Ecto neural progenitor cell (in vitro differentiated cells): ENCODE measurements at places on chromosomes 5 and 9.

GRCh38 chr5:119353686-119354366 lies 2.0 kb upstream of the TNFAIP8 start:
- DNase-seq, result no peak

DNA sequence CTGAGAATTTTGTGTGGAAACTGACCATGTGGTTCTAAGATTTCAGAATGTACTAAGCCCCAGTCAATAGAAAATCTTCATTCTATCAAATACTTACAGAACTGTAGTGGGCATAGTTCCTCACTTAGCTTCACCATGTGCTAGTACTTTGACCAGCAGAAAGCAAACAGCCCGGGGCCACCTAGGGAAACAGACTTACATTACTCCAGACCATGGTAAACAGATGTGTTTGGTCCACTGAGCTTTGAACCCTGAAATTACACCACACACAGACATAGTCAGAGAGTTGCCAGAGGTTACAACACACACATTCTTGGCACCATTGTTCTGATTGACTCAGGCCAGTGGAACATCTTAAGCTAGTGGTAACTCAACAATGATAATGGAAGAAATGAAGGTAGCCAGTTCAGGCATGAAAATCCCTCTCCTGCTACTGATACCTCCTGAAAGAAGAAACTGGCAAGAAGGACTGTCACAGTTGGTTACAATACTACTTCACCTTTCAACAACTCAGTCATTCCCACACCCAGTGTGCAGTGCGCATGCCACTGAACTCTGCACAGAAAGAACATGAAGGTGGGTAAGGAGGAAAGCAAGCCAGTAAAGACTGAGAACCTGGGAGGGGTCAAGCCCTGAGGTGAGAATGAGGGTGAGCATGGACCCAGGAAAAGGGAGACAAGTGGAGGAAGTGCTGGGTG lies 18.7 kb upstream of the LECT2 start:
- no peak for DNase-seq

GRCh38 chr5:13704396-13704795 lies 240.1 kb downstream of the DNAH5 start:
- DNase-seq, result no peak

DNA sequence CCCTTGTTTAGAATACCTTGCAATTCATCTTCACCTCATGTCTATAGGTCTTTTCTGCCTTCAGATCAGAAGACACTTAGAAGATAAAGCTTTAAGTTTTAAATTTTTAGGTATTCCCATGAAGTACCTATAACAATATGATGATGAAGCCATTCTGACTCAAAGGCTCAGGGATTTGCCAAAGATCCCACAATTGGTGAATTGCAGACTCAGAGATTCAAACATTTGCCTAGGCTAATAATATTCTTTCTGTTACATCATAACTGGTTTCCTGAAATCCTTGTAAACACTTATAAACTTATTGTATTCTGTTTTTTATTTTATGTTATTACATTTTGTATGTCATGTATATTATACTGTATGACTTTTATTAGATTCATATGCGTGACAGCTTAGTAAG lies 62.8 kb upstream of the ZFAND5 start:
- no peak for DNase-seq

GRCh38 chr9:109164042-109164441 lies 3.0 kb downstream of the FRRS1L start:
- no peak for DNase-seq

GRCh38 chr9:117028103-117028858 lies 341.2 kb downstream of the TRIM32 start:
- DNase-seq, result no peak

DNA sequence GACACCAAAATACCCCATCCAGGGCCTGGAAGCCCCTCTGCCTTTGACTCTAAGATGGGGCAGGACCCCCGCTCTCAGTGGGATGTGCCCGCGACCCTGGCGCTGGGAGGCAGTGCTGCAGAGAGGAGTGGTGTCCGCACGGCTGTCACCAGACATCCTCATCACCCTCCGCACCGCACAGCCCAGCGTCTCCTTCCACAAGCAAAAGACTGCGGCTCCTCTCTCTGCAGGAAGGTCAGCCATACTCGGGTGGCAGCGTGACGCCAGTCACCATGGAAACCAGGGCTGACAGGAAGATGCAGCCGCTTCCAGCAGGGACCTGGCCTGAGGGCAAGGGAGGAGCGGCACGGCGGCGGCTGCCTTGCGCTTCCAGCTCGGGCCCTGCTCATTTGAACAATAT lies 17.1 kb upstream of the SLC6A3 start:
- DNase-seq, result no peak

GRCh38 chr9:14179449-14179848 lies 134.5 kb downstream of the NFIB start:
- no peak for DNase-seq

DNA sequence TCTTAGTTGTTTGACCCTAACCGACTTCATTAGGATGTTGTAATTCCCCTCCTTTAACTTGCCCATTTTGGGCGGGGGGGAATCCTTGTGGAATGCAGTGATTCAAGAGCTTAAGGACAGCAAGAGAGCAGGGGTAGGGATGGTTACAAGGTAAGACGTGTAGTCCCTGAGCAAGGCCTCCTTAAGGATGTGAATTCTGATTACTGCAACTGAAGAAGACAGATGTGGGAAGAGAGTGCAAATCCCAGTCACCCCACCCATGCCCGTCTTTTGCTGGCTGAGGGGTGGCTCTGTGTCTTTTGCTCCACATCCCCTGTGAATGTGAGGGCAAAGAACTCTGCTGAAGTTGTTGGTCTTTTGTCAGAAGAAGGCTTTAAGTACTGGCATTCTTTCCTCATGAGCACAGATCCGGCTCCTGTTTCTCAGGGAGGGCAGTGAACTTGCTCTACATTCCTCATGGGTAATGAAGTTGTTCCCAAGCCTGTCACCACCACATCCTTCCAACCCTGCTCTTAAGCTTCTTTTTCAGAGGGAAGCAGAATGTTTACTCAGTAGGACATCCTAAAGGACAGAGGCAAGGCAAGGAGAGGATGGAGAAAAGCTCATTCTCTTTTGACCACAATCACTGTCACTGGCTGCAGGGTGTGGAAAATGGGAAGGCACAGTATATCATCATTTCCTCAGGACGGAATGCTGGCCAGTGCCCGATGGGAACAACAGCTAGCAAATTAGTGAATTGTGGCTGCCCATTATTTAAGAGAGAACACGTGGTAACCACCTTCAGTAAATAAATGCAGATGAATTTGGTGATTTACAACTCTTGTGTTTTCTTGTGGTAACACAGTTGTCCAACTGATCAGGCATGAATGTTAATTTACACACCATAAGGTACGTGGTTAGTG lies 61.5 kb downstream of the RAI14 start:
- no peak for DNase-seq

- DNase-seq, result no peak
Measured at GRCh38 chr9:137710704-137711103, 91.9 kb downstream of the EHMT1 start.

DNA sequence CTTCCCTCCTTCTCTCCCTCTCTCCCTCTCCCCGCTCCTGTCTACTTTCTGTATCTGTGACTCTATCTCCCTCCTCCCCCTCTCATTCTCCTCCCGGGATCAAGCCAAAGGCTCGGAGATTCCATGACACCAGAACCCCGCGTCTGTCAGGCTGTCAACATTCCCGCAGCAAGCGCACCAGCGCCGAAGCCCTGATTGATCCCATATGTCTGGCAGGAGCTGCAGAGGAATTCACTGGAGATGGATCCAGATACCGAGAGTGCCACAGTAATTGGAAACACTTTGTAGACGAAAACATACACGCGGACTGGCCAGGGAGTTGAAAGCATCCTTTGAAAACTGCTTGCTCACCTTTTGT lies 300 bp upstream of the SVEP1 start:
- DNase-seq, result peak; percentile 58

GRCh38 chr5:64622991-64623390 lies 67.3 kb upstream of the SHISAL2B start:
- DNase-seq, result no peak

GRCh38 chr9:106897751-106898150 lies 34.8 kb downstream of the ZNF462 start:
- DNase-seq, result no peak

- no peak for DNase-seq
Measured at GRCh38 chr5:37740331-37741066, 99.3 kb downstream of the GDNF start.

DNA sequence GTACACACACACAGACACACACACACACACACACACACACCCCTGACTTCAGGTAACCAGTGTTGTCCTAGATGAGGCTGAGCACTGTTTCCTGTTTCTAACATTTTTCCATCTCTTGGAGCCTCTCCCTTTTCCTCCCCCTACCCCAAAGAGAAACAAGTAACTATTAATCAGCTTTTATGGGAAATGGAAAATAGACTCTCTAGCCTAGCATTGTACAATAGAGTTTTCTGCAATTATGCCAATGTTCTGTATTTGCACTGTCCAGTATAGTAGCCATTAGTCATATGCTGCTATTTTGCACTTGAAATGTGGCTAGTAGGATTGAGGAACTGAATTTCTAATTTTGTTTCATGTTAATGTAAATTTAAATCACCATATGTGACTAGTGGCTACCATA lies 33.1 kb downstream of the RAB3C start:
- DNase-seq, result no peak

DNA sequence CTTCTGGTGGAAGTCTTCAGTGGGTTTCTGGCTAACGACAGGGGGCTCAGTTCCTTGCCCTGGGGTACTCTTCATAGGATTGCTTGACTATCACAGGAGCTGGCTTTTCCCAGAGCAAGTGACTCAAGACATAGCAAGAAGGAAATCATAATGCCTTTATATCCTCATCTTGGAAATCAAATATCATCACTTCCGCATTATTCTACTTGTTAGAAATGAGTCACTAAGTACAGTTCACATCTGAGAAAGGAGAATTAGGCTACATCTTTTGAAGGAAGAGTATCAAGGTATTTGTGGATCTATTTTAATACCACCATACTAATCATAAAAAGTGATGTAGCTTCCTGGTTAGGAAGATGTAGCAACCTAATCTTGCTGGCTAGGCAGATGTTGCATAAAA lies 148.2 kb upstream of the RAI14 start:
- DNase-seq, result no peak

- no peak for DNase-seq
Measured at GRCh38 chr9:33787839-33788238, 7.5 kb upstream of the PRSS3 start.

- no peak for DNase-seq
Measured at GRCh38 chr5:113510836-113511451, 2.5 kb upstream of the YTHDC2 start.

DNA sequence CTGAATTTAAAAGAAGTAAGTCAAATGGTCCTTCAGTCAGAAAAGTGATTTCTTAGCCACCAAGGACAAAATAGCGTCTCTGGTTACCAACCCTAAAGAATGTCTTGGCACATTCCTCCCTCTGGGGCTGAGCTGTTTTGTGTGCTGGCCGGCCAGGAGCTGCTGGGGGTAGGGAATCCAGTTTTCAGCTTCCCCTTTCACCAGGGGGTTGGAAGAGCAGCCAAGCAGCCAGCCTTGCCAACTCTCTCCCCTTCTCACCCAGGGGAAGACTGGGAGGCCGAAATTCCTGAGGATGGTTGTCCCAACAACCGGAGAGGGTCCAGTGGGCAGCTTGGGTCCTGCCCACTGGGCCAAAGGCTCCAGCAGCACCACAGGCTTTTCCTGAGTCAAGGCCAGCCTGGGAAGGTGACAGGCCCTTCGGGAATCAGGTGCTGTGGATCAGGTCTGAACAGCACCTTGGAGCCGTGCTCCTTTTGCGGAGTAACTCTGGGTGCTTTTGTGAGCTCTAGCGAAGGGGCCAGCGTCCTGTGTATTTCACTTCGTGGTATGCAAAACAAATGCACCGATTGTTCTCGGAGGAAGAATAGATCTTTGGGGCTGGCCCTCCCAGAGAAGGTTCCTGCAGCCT lies 4.2 kb downstream of the WWC1 start:
- DNase-seq, result peak; percentile 79

DNA sequence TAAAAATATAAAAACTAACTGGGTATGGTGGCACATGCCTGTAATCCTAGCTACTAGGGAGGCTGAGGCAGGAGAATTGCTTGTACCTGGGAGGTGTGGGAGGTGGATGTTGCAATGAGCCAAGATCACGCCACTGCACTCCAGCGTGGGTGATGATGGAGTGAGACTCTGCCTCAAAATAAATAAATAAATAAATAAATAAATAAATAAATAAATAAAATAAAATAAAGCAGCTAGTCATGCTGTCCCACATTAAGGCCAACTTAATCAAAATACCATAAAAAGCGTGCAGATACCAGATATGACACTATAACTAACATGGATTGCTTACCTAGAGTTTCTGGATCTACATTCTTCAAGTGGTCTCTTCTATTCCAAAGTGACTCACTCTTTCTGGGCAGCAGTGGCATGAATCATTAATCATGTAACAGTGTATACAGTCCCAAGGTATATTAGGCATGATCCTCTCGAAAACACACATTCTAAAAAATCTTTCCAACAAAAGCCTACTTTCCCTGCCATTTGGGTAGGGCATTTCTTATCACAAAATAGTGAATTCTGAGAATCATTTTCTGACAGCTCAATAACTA lies 187.1 kb downstream of the ELAVL2 start:
- DNase-seq, result no peak

GRCh38 chr5:145975361-145976066 lies 39.1 kb downstream of the SH3RF2 start:
- no peak for DNase-seq

DNA sequence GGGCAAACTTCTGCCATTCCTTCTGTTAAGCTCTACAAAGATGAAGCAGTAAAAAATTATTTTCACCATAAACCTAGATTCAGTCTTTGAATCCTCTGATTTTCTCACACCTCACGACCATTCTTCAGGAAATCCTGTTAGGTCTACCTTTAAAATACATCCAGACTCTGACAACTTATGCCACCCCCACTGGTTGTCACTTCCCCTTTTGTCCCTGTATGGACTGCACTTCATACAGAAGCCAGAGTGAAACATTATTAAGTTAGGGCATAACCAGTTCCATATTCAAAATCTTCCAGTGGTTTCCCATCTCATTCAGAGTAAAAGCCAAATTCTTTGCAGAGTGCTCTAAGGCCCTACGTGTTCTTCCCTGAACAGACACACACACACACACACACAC lies 499.8 kb downstream of the RASEF start:
- DNase-seq, result no peak

DNA sequence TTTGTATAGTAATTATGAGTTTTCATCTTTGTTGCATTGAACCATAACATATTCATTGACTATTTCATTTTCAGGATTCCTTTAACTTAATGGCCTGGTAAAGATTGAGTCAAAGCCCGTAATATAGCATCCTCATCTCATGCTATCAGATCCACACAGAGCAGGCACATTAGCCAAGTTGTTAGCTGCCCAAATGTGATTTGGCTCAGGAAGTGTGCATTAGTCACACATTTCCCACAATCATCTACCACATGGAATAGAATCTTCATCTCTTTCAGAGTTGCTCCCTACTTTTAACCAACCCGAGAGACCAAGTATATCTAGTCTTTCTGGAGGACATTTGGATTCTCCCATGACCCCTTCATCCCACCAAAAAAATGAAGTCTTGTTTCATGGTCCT lies 481.0 kb upstream of the PTGER4 start:
- no peak for DNase-seq

- peak; percentile 60 for DNase-seq
Measured at GRCh38 chr5:87020099-87020934, 247.4 kb upstream of the RASA1 start.
